ENCODE measurements at places on chromosomes 7 and 10. TPM values are rescaled to one million over a fixed set of nuclear protein-coding genes. Genes with fewer than 3 reads are reported as not detected.

- H3K4me3 ChIP-seq = no peak overlapping the region
- no peak for DNase-seq
- no peak overlapping the region for H3K27ac ChIP-seq
- H3K36me3 ChIP-seq = no peaks in the 10 kb centered on the region
- peaks cover 9% of the 10 kb centered on the region for H3K4me1 ChIP-seq
- H3K27me3 ChIP-seq = peaks cover 4% of the 10 kb centered on the region
These were observed 630.0 kb upstream of the FOXK1 start for GRCh38 chr7:4052130-4052529.

The AMZ1 gene
- total RNA-seq = 0.14 TPM

GRCh38 chr10:97666992-97667391 is 20.0 kb downstream of the AVPI1 start:
- H3K4me3 ChIP-seq = no peak overlapping the region
- no peak overlapping the region for H3K27ac ChIP-seq
- no peaks in the 10 kb centered on the region for H3K4me1 ChIP-seq
- no peaks in the 10 kb centered on the region for H3K27me3 ChIP-seq
- peaks cover 26% of the 10 kb centered on the region for H3K36me3 ChIP-seq

The OR6V1 gene
- not detected for total RNA-seq

The LRGUK gene
- 0.14 TPM for total RNA-seq

DNA sequence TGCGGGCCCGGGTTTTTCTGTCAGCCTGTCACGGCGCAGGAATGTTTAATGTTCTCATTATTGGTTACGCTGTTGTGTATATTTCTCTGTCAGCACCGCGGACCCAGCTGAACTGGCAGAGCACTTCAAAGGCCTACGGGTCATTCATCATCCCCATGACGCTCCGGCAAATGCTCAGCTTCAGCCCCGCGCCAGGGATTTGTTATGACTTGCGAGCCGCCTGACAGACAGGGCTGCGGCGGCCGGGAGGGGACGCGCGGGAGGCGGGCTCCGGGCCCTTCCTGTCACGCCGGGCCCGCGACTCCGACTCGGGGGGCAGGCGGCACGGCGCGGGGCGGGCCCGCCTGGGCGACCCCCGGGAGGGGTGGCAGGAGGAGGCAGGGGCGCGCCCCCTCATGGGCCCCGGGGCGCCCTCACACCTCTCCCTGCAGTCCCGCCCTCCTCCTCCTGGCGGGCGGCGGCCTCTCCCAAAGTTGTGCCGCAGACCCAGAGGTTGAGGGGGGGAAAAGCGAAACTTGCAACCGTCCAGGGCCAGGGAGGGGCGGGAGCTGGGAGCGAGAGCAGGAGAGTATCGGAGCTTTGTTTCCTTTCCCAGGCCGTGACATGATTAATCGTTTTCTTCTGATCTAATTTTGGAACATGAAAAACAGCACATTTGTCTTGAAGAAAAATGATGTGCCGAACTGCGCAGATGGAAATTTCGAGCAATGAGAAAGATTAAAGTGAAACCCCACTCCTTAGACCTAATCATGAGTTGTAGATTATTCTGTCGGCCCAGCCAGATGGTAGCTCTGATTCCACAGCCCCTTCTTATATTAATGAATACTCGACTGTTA is 59.3 kb upstream of the COMTD1 start:
- peak overlapping the region; percentile 47 for H3K4me3 ChIP-seq
- DNase-seq = peak; percentile 91
- H3K27me3 ChIP-seq = peaks cover 10% of the 10 kb centered on the region
- no peaks in the 10 kb centered on the region for H3K36me3 ChIP-seq
- no peak overlapping the region for H3K27ac ChIP-seq

GRCh38 chr10:24779737-24780136 is 56.0 kb upstream of the ARHGAP21 start:
- peaks cover 13% of the 10 kb centered on the region for H3K4me1 ChIP-seq
- H3K4me3 ChIP-seq = no peak overlapping the region

DNA sequence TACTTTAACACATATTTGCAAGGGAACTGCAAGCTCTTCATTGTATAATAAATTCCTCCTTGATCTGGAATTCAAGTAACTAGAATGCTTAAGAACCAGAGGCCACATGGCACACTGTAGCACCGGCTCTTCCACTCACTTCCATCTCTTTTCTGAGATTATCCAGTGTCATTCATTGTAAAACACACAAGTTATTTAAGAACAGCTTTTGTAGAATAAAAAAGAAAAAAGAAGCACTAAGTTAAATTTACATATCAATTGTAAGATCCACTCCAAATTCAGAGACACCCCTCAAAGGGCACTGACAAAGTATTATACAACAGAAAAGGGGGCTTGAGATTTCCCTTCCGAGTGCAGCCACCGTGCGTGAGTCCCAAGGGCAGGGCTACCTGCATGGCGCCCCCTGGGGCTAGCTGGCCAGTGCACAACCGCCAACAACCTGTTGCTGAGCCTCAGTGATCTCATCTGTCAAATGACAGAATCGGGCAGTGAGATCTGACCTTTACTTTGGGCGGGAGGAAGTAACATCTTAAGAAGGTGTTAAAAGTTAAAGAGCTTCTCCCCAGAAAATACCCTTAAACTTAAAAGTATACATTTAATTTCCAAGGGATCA is 12.5 kb downstream of the GLI3 start:
- DNase-seq = no peak
- no peak overlapping the region for H3K27ac ChIP-seq
- no peaks in the 10 kb centered on the region for H3K36me3 ChIP-seq
- H3K4me3 ChIP-seq = no peak overlapping the region
- peaks cover 5% of the 10 kb centered on the region for H3K4me1 ChIP-seq

DNA sequence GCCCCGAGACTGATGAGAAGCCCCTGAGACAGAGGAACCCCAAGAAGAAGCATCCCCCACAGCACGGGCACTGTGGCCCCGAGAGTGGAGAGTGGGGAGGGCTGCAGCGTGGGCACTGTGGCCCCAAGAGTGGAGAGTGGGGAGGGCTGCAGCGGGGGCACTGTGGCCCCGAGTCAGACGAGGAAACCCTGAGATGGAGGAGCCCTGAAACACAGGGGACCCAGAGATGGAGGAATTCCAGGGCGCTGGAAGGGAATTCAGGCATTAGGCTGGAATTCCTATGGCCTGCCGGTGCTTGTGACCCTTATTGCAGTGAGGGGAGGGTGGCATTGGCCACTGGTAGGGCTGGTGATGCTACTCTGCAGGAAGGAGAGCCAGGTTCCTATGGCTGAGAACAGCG is 168.6 kb upstream of the SHH start:
- no peak for DNase-seq
- no peak overlapping the region for H3K27ac ChIP-seq
- no peaks in the 10 kb centered on the region for H3K4me1 ChIP-seq
- no peak overlapping the region for H3K4me3 ChIP-seq

The CFAP46 gene
- 0.21 TPM for total RNA-seq

The ANKRD61 gene
- 0.19 TPM for total RNA-seq

The ELN gene
- not detected for total RNA-seq

GRCh38 chr7:44132039-44132438 is 8.7 kb upstream of the POLD2 start:
- H3K4me3 ChIP-seq = no peak overlapping the region
- H3K27me3 ChIP-seq = no peaks in the 10 kb centered on the region
- H3K4me1 ChIP-seq = no peaks in the 10 kb centered on the region
- no peaks in the 10 kb centered on the region for H3K36me3 ChIP-seq

DNA sequence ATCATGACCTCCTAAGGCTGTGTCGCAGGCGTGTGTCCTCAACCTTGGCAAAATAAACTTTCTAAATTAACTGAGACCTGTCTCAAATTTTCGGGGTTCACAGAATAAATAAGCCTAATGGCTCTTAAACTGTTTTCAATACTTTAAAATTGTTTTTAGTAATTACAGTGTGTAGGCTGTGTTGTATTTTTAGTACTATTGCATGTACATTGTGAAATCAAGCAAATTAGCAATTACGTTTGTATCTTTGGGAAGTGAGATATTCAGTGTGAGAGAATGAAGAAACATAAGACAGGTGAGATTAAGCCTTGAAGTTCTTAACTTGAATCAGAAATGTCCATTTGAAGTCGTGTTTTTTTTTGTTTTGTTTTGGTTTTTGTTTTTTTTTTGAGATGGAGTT is 4.8 kb upstream of the AKR1B10 start:
- no peak overlapping the region for H3K27ac ChIP-seq
- DNase-seq = no peak

The IFIT1B gene
- not detected for total RNA-seq

GRCh38 chr7:156021471-156021870 is 209.2 kb upstream of the SHH start:
- H3K27ac ChIP-seq = no peak overlapping the region
- peaks cover 4% of the 10 kb centered on the region for H3K4me1 ChIP-seq
- DNase-seq = no peak

DNA sequence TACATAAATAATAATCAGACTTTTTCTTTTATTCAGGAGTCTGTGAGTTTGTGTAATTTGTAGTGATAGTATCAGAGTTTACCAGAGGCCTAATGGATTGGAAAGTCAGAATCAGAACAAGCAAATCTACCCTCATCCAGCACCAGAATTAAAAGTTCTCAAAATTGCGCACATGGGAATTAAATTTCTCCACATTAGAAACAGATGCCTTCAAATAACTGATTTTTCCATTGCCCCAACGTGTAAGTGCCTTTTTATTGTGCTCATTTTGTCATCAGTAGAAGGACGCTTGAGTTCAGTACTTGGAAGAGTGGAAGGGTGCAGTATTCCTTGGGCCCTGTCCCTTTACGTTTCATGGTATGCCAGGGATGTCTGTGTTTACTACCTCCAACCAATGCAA is 32.8 kb downstream of the BICC1 start:
- H3K27me3 ChIP-seq = no peaks in the 10 kb centered on the region
- H3K4me1 ChIP-seq = no peaks in the 10 kb centered on the region
- H3K4me3 ChIP-seq = no peak overlapping the region

The OR2A7 gene
- total RNA-seq = 3.8 TPM

DNA sequence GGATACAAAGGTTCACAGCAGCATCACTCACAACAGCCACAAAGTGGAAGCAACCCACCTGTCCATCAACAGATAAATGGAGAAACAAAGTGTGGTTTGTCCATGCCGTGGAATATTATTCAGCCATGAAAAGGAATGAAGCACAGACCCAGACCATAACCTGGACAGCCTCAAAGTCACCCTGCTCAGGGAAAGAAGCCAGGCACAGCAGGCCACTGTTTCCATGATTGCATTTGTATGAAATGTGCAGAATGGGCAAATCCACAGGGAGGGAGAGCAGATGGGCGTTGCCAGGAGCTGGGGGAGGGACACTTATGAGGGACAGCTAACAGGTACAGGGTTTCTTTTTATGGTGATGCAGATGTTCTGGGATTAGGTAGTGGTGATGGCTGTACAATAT is 30.3 kb downstream of the FOXL3 start:
- no peaks in the 10 kb centered on the region for H3K36me3 ChIP-seq
- peaks cover 22% of the 10 kb centered on the region for H3K27me3 ChIP-seq
- H3K4me3 ChIP-seq = no peak overlapping the region
- no peaks in the 10 kb centered on the region for H3K4me1 ChIP-seq

DNA sequence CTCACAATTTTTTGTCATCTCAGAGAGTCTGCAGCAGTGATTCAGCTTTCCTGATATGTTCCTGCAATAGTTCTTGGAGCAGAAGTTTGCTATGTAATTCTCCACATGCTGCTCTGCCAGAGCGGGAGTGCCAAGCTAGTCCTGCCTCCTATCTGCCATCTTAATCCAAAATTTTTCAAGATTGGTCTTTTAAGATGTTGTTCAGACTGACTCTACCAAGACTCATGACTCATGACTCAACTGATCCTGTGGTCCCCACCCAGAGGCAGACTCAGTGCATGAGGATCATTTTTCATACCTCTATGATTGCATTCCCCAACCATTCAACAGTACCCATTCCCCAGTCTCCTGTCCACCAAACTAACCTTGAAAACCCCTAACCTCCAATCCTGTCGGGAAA is 470.8 kb downstream of the INHBA start:
- no peaks in the 10 kb centered on the region for H3K4me1 ChIP-seq
- no peaks in the 10 kb centered on the region for H3K36me3 ChIP-seq
- no peak overlapping the region for H3K27ac ChIP-seq
- DNase-seq = no peak

The MACROH2A2 gene
- 4.2 TPM for total RNA-seq

DNA sequence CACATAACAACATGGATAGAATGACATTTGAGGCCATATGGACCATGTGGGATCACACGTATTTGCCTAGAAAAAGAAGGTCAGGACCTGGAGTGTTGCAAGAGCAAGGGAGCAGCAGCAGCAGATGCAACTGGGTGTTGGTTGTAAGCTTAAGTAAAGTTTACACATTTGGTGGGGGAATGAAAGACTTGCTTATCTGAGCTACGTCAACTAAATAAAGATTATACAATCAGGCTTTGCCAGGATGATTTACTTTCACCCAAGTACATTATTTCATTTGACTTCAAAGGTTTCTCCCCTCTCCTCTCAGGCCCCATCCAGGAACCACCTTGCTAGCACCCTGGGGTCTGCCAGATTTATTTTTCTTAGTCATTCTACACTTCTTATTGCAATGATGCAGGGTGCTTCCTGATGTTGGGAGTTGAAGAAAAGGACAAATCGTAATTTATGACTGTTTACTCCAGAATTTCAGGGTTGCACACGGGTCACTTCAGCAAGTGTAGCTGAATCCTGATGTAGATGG is 591.9 kb upstream of the IGFBP3 start:
- no peaks in the 10 kb centered on the region for H3K27me3 ChIP-seq
- no peaks in the 10 kb centered on the region for H3K4me1 ChIP-seq
- H3K27ac ChIP-seq = no peak overlapping the region
- no peak overlapping the region for H3K4me3 ChIP-seq
- no peaks in the 10 kb centered on the region for H3K36me3 ChIP-seq

The OPN4 gene
- not detected for total RNA-seq

DNA sequence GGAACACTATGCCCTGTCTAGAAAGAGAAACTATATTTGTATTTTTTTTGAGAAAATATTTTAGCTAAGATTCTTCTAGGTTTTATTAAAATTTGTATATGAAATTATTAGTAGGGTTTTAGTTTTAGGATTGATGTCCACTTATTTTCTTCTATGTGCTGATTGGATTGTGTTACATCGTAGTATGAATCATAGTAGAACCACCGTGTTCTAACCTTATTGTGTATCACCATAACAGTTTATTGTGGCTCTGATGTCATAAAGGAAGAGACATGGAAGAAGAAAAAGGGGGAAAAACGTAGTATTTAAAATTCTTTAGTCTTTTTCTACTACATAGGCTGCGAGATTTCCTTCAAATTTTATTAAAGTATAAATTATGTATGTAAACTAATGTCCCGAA is 1.9 kb downstream of the AGBL3 start:
- H3K4me1 ChIP-seq = peaks cover 48% of the 10 kb centered on the region
- DNase-seq = no peak
- H3K27me3 ChIP-seq = no peaks in the 10 kb centered on the region
- H3K27ac ChIP-seq = no peak overlapping the region
- H3K4me3 ChIP-seq = no peak overlapping the region

DNA sequence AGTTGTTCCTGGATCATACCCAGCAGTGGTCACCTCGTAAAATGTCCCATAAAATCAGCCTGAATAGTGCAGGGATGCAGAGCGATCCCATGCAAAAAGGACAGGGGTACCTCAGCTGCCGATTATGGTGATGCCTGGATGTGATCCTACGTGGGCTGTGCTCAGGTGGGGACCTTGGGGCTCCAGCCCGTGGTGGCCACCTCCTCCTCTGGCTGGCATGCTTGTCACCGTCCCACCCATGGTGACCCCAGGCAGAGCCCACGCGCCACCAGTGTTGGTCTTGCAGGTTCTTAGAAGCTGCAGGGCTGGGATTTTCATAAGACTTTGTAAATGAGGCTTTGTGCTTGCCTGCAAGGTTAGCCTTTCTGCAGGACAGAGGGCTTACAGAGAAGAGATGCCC is 97.2 kb downstream of the GLRX3 start:
- no peaks in the 10 kb centered on the region for H3K4me1 ChIP-seq
- no peak overlapping the region for H3K27ac ChIP-seq
- no peak for DNase-seq
- H3K27me3 ChIP-seq = no peaks in the 10 kb centered on the region
- peaks cover under 1% of the 10 kb centered on the region for H3K36me3 ChIP-seq

Measured in activated CD4-positive, alpha-beta T cell treated with anti-CD3 and anti-CD28 coated beads for 36 hours (primary cell).